ENCODE measurements at places on chromosomes 5 and 9. TPM values are rescaled to one million over a fixed set of nuclear protein-coding genes. Genes with fewer than 3 reads are reported as not detected.

C9orf153 gene
- total RNA-seq, result 1.1 TPM

SEMA4D gene
- total RNA-seq, result 0.30 TPM

CAAP1 gene
- total RNA-seq, result 20.8 TPM

SLC6A18 gene
- total RNA-seq, result not detected

MSX2 gene
- total RNA-seq, result 1.5 TPM

CCNO gene
- not detected for total RNA-seq

CARD6 gene
- 4.2 TPM for total RNA-seq

RETREG1 gene
- total RNA-seq, result 1.2 TPM

IFNA2 gene
- not detected for total RNA-seq

PCDHGA8 gene
- total RNA-seq, result 2.8 TPM
